Fibroblast of the aortic adventitia (primary cell): ENCODE measurements at places on chromosomes 2 and 18. TPM values are rescaled to one million over a fixed set of nuclear protein-coding genes. Genes with fewer than 3 reads are reported as not detected.

DNA sequence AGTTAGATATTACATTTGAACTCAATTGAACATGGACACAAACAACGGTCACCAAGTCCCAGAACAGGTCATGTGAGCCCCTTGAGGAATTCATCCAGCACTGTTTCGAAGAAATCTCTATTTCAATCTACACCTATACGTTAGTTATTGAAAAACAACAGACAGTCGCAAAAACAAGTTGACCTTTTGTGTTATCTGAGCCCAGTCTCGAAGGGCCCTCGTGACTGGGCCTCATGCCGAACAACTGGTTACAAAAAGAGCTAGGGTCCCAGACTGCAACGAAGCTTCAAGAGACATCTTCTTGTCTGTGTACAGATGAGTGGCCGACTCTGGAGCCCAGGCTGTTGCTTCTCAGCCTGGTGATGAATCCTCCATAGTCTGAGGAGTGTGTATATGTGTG, 5.3 kb upstream of the DSG2 start:
- DNase-seq, result no peak

- no peak for DNase-seq
These were observed 11.1 kb upstream of the INO80C start for GRCh38 chr18:35508746-35509338.

SETBP1 gene
- total RNA-seq, result 10.5 and 15.0 TPM in 2 replicates

- DNase-seq, result no peak
These were observed 330.1 kb downstream of the CMPK2 start for GRCh38 chr2:6535572-6535971.

- DNase-seq, result no peak
These were observed 259.4 kb downstream of the GBX2 start for GRCh38 chr2:235908826-235909225.

DNA sequence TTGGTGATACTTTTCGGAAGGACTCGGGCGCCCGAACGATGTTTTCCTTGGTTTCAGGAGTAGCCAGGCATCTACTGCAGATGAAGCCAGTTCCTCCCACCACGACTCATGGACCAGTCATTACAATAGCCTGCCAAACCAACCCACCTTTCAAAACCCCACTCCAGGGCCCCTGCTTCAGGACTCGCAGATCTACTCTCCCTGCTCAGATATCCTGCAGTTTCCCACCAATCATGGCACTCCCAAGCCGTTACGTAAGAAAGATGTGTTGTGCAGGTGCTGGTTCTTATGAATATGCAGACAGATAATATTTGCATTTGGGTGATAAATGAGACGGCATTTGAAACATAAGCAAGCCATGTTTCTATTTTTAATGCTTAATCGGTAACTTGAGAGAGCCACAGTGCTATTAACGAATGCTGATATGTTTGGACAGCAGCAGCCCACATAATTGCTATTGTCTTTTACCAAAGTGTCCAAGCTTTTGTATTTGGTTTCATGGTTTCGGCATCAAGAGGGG, 3.5 kb upstream of the CYS1 start:
- no peak for DNase-seq

DNA sequence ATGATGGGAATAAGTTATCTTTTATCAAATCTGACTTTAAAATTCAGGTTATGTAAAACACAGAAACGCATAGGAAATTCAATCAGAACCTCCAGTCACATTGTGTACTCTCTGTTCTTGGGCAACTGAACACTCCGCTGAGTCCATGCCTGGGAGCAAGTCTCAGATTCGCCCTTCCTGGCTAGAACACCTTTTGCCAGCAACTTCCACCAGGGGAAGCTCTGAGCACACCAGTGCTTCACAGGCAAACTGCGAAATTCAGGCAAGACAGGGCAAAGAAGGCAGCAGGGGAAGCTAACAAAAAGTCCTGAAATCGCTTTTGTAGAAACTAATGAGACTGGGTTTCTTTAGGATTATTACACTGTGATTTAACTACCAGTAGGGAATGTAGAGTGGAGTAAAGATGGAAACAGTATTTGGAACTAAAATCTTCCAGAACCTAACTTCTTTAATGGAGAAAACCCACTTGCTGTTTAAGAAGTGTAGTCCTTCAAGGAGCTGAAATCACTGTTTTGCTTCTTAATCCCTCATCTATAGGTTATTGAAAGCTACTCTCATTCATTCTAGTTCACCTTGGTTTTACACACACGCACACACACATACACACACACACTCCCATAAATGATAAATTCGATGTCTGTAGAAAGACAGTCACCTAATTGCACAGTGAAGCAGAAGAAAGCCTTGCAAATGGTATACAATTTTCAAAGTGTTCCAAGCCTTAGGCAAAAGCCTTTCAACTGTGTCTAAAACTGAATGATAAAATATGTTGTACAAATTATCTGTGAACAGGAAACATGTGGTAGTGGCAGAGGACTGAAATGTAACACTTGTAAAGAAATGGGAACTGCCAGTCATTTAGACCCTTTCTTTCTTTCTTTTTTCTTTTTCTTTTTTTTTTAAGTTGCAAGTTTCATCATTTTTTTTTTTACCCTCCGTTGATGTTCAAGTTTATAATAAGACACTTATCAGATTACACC, 214.5 kb downstream of the TMEM182 start:
- peak; percentile 1 for DNase-seq

DNA sequence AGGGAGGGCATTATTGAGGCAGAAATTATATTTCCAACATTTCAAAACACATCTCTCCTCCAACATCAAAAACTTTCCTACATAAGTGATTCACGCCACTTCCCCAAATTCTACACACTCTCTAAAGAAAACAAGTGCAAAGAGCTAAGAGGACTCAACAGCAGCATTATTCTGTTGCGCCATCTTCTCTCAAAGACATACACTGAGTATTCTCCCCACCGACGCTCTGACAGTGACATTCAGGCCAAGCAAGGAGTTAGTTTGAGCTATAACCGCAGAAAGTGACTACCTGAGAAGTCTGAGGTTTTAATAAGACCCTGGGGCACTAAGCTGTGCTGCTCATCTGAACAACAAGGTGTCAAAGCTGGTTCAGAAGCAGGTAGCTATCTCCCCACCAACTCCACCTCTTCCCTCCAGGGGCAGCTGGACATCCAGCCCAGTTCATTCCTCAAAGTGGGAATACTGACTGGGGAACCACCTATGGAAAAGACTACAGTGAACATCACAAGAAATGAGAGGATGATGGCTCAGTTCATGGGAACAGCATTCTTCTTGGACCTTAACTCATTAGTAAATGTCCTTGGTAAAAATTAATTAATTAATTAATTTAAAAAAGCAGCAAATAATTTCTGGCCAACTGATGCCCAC, 309.5 kb upstream of the CCDC68 start:
- DNase-seq, result no peak

- peak; percentile 35 for DNase-seq
These were observed 47.3 kb downstream of the MEX3C start for GRCh38 chr18:51150113-51150700.

SMYD1 gene
- not detected in 2 replicates for total RNA-seq

TNFRSF11A gene
- 0.08 and 1.1 TPM in 2 replicates for total RNA-seq

G6PC2 gene
- total RNA-seq, result not detected in 2 replicates

DNA sequence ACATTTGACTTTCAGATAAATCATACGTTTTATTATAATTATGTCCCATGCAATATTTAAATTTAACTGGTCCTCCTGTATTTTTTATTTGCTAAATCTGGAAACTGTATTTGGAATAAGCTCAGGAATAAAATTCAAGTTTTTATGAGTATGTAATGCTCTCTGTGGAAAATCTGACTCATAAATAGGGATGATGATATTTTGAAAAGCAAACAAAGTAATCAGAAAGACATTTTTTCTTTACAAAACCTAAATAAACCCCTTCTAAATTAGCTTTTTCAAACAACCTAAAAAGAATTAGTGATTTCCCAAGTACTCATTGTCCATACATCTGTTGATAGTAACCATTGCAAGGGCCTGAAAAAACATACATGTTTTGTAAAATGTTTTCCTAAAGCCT, 41.1 kb downstream of the ASB1 start:
- DNase-seq, result peak; percentile 64

DNA sequence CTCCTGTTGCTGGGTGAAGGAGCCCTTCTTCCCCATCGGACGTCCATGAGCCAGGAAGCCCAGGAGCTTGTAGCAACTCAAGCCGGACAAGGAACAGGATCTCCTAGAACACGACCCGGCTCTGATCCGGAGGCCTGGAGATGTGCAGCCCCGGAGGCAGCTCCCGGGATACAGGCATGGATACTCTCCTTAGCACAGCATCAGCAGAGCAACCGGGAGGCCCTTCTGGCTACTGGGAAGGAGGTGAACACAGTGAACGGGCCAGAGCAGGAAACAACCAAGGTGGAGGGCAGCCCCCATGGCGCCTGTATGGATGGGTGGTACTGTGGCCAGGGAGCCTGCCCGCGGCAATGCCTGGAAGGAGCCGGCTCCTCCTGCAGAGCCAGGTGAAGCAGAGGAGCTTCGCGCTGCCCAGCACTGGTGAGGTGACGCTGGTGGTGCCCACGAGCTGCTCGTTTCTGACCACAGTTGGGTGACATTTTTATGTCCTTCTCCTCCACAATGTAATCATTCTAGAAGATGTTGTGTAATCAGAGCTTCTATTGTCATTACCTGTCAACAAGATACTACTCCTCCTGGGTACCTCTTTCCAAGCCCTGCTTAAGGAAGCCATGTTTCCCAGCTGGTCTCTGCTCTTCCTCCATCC, 94.3 kb downstream of the TWIST2 start:
- no peak for DNase-seq

- DNase-seq, result no peak
These were observed 590 bp upstream of the CCDC138 start for GRCh38 chr2:108786008-108786353.

VAMP5 gene
- total RNA-seq, result 33.8 and 56.2 TPM in 2 replicates

- DNase-seq, result no peak
These were observed 760.7 kb downstream of the GALR1 start for GRCh38 chr18:78010363-78010762.

GRCh38 chr2:208573569-208573968, 167.0 kb downstream of the PTH2R start:
- no peak for DNase-seq

DNA sequence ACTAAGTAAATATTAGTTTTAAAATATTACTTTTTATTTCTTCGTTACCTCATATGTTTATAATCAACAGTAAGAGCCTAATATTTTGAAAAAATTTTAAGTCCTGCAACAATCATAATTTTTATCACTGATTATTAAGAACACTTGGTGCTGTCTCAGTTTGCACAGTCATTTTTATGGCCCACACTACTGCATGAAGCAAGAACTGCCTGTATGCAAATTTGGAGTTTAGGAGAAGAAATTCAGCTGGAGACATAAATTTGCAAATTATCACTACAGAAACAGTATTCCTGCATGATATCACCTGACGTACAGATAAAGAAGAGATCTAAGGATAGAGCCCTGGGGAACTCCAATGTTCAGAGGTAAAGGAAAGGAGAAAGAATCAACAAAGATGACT, 144.1 kb upstream of the RBBP8 start:
- DNase-seq, result no peak

DNA sequence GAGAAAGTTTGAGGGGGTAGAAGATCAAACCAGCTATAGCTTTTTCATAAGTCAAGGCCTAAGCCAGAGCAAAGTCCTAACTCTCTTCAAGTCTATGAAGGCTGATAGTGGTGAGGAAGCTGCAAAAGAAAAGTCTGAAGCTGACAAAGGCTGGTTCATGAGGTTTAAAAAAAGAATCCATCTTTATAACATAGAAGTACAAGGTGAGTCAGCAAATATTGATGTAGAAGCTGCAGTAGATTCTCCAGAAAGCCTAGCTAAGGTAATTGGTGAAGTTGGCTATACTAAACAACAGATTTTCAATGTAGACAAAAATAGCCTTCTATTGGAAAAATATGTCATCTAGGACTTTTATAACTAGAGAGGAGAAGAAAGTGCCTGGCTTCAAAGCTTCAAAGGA, 141.4 kb upstream of the ZNF521 start:
- no peak for DNase-seq

DPYSL5 gene
- not detected in 2 replicates for total RNA-seq

- no peak for DNase-seq
These were observed 28.2 kb upstream of the YWHAQ start for GRCh38 chr2:9658972-9659371.

GRCh38 chr2:65608916-65609315, 176.5 kb upstream of the SPRED2 start:
- no peak for DNase-seq

PTPRN gene
- 0.36 and 1.8 TPM in 2 replicates for total RNA-seq

DNA sequence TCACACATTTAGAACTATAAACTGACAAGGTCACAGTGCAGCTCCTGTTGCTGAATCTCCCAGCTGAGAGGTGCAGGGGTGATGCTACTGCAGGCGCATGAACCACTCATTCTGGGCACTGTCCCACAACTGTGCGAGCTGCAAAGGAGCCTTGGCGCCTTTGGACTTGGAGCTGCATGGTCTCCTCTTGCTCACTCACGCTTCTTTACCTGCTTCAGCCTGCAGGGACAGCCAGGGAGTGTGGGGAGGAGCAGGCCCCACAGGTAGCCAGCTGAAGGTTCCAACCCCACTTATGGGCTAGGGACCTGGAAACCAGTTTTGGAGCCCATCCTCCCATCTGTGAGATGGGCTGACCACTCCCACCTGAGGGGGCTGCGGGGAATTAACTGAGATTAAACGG, 75.0 kb downstream of the UXS1 start:
- no peak for DNase-seq

DNA sequence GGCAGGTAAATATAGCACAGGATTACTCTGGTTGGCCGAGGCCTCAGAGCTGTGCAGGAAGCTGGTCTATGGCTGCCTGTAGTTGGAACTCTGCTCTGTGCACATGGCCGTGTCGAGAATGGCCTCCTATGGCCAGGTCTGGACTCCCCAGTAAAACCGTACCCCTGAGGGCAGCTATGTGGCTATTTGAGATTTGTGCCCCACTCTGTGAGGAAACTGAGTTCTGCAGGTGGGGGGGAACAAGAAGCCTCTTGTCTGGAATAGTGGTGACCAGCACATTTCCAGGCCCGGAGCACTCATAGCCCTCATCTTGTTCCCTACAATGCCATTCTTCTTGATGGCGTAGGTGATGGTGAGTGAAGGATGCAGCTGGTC, 15.0 kb upstream of the TEX51 start:
- DNase-seq, result no peak

- DNase-seq, result no peak
These were observed 223.6 kb upstream of the AGAP1 start for GRCh38 chr2:235270291-235270690.

CLIP4 gene
- 73.5 and 97.1 TPM in 2 replicates for total RNA-seq

- DNase-seq, result no peak
These were observed 679.3 kb downstream of the NR4A2 start for GRCh38 chr2:155653176-155653575.

- DNase-seq, result no peak
These were observed 427.9 kb upstream of the HNRNPA3 start for GRCh38 chr2:176784633-176785200.

GRCh38 chr2:168015274-168015953, 232.0 kb downstream of the STK39 start:
- no peak for DNase-seq

AGAP1 gene
- 9.8 and 12.3 TPM in 2 replicates for total RNA-seq
